A549 treated with CORT108297 at 1 μM for 4 hours (cell line): ENCODE measurements at places on chromosomes 1 and 21. TPM values are rescaled to one million over a fixed set of nuclear protein-coding genes. Genes with fewer than 3 reads are reported as not detected.

The KLF17 gene
- total RNA-seq, result 0.27 to 0.50 TPM (median 0.34 TPM) in 5 replicates

The USF1 gene
- total RNA-seq, result 44.2 to 52.9 TPM (median 51.4 TPM) in 5 replicates

The SORT1 gene
- total RNA-seq, result 3.1 to 4.5 TPM (median 3.3 TPM) in 5 replicates

The CA6 gene
- not detected in 5 replicates for total RNA-seq

The AKNAD1 gene
- total RNA-seq, result 0.64 to 1.1 TPM (median 0.77 TPM) in 5 replicates

The GUCA2A gene
- total RNA-seq, result not detected in 5 replicates

The CENPF gene
- total RNA-seq, result 60.4 to 119 TPM (median 73.5 TPM) in 5 replicates

The TCHH gene
- total RNA-seq, result 0.20 to 0.26 TPM (median 0.24 TPM) in 5 replicates

The KRTAP19-3 gene
- not detected in 5 replicates for total RNA-seq

The ANKRD65 gene
- 0.04 to 0.07 TPM (median 0.06 TPM) in 4 of 5 replicates, not detected in the other for total RNA-seq

The METTL18 gene
- 4.9 to 7.8 TPM (median 5.6 TPM) in 5 replicates for total RNA-seq

The CLCA1 gene
- not detected in 5 replicates for total RNA-seq

The TSSK3 gene
- total RNA-seq, result 0.07 to 0.11 TPM in 2 of 5 replicates, not detected in the others

The GPX7 gene
- total RNA-seq, result not detected in 5 replicates

The SPRR4 gene
- total RNA-seq, result not detected in 5 replicates

The CCDC181 gene
- total RNA-seq, result 0.06 to 0.24 TPM (median 0.10 TPM) in 5 replicates

The KIF14 gene
- total RNA-seq, result 7.8 to 12.7 TPM (median 10.9 TPM) in 5 replicates

The CCDC17 gene
- 0.24 to 0.51 TPM (median 0.35 TPM) in 5 replicates for total RNA-seq

The UQCRHL gene
- 6.5 to 8.6 TPM (median 7.0 TPM) in 5 replicates for total RNA-seq

The MMEL1 gene
- 0.18 TPM in 1 of 5 replicates, not detected in the others for total RNA-seq

The UMODL1 gene
- total RNA-seq, result not detected in 5 replicates

The PWP2 gene
- total RNA-seq, result 1.3 to 2.6 TPM (median 2.3 TPM) in 5 replicates

The PIK3C2B gene
- total RNA-seq, result 5.8 to 8.6 TPM (median 7.1 TPM) in 5 replicates

The COL11A1 gene
- 1.8 to 3.6 TPM (median 2.8 TPM) in 5 replicates for total RNA-seq

The EXTL1 gene
- total RNA-seq, result 0.01 to 0.04 TPM in 2 of 5 replicates, not detected in the others

The LRRC8B gene
- total RNA-seq, result 3.9 to 6.2 TPM (median 4.6 TPM) in 5 replicates

The ADGRL4 gene
- total RNA-seq, result not detected in 5 replicates
